ENCODE measurements at places on chromosomes 11 and 22.

- no peak for DNase-seq
Observed at GRCh38 chr22:36544107-36544620, 15.2 kb upstream of the EIF3D start.

GRCh38 chr11:34012734-34013133, 38.8 kb upstream of the CAPRIN1 start:
- no peak for DNase-seq

DNA sequence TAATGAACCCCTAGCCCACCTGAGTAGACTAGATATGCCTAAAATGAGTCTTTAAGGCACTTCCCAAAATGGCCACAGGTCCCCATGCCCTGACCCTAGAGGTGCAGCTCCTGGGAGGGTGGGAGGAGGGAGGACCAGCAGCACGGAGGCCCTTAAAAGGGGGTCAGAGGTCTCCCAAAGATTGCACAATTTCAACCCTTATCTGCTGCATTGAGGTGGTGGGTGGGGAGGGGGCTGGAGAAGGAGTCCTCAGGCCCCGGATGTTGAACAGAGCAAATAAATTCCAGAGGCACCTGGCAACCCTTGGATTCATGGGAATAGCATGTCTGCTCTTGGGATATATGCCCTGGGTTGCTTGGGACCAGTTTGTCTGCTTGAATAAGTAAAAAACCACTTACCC, 57.6 kb downstream of the NAV2 start:
- DNase-seq = no peak

DNA sequence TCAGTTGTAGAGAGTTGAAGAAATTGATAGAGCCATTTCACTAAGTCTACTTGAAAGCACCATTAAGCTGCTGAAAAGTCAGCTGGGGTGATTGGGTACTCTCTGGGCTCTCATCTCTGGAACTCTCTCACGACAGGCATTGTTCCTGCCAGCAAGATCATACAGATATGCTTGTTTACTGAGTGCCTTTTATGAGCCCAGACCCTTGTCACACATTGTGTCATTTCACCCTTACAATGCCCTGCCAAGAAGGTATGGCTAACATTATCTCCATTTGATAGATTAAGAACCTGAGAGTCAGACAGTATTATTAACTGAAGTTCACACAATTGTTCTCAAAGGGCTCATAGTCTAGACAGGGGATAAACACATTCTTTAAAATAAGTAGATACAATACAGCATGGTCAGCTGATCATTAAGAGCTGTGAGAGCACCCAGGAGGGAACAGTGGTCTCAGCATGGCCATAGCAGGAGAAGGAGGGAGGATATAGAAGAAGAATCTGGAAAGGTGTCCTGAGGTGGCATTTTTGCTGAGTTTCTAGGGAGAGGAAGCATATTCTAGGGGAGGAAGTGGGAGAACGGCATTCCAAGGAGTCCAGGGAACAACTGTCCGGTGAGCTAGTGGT, 580.5 kb downstream of the INSC start:
- peak; percentile 94 for DNase-seq

DNA sequence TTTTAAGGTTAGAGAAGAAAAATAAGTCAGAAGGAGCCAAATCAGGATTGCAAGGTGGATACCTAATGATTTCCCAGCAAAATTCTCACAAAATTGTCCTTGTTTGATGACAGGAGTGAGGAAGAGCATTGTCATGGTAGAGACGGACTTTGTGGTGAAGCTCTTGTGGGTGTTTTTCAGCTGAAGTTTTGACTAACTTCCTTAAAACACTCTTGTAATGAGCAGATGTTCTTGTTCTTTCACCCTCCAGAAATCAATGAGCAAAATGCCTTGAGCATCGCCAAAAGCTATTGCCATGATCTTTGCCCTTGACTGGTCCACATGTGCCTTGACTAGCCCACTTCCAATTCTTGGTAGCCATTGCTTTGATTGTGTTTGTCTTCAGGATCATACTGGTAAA, 20.0 kb downstream of the CALCB start:
- DNase-seq = no peak

- DNase-seq = no peak
Observed at GRCh38 chr22:46894851-46895640, 132.6 kb downstream of the TBC1D22A start.

DNA sequence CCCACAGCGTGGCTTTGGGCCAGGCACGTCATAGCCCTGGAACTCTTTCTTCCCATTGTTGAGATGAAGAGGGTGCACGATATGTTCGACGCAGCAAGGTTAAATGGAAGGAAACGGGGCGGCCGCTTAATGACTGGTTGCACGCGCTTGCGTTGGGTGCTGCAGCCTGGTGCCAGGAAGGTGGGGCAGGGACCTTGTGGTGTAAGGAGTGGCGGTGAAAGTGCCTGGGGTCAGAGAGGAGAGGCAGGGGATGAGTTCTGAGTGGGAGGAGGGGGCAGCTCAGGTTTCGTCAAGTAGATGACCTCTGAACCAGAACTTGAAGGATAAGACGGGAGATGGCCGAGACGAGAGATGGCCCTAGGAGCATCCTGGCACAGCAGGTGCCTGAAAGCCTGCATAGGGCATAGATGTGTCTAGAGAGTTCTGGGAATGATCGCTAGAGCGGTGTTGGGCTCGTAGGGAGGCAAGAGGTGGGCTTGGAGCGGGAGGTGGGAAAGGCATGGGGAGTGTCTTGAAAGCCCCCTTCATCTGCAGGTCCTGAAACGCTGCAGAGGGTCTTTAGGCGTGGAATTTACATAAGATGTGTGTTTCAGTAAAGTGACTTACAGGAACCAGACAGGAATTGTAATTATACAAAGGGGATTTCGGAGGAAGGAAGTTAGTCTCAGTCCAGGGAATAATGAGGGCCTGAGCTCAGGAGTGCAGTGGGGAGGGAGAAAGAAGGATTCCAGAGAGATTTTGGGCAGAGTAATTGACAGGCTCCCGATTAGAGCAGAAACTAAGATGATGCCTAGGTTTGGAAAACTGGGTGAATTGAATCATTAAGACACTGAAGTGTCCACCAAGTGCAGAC, 43.2 kb upstream of the CLDN5 start:
- no peak for DNase-seq

DNA sequence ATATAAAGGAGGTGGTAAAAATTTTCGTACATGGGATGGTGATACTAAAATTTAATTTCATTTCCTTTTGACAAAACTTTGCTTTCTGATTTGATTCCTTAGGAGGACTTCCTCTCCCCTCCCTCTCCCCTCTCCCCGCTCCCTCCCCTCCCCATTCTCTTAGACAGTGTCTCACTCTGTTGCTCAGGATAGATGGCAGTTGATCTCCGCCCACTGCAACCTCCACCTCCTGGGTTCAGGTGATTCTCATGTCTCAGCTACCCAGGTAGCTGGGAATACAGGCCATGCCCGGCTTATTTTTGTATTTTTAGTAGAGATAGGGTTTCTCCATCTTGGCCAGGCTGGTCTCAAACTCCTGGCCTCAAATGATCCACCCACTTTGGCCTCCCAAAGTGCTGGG, 15.9 kb downstream of the TRIM44 start:
- no peak for DNase-seq

- DNase-seq = no peak
Observed at GRCh38 chr11:120024586-120024985, 113.3 kb downstream of the TRIM29 start.

DNA sequence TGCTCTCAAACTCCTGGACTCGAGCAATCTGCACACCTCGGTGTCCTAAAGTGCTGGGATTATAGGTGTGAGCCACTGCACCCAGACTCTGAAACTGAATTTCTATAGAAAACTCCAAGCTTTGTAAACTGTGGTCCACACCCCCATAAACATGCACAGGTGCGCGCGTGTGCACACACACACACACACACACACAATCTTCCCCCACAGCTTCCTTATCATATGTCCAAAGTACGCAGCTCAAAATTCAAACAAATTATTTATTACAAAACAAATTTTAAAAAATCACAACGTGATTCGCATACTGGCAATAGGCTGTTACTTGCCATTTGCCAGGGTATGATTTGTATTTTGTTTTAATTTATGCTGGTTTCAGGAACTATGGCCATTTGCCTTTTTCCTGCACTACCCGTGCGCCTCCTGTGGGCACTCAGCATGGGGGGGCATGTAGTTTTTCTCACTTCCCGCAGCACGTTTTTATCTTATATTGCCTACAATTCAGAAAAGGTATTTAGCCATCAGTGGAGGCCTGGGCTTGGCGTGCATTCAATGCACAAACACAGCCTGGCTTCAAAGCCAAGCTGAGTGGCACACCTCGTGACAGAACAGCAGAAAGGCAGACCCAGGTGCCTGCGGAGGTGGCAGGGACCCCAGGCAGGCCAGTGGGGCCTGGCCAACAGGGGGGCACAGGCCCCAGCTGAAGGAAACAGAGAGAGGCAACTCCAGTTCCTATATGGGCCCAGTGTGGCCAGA, 10.8 kb upstream of the SNX32 start:
- DNase-seq = no peak
